ENCODE measurements at places on chromosomes 3 and 15.

- DNase-seq = no peak
Observed at GRCh38 chr3:29285471-29286071, 4.7 kb downstream of the RBMS3 start.

GRCh38 chr3:111173906-111174305, 102.3 kb downstream of the NECTIN3 start:
- DNase-seq = no peak

DNA sequence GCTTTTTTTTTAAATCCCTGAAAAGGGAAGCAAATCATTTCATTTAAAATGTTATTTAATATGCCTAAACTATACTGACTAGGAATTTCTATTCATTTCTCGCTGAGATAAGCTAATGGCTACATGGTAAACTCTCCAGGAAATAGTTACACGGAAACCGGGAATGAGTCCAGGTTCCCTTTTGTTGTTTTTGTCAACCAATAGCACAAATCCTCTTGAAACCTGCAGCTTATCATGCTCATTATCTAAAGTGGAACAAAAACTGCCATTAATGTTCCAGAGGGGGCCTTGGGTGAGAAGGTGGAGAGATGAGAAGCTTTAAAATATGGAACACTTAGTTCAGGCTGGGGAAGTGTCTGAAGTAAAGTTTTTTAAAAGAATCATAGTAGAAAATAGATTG, 113.5 kb upstream of the ALCAM start:
- DNase-seq = no peak

- no peak for DNase-seq
Observed at GRCh38 chr15:65847989-65848388, 21.3 kb upstream of the RAB11A start.

GRCh38 chr3:122947196-122947595, 80.4 kb downstream of the SEMA5B start:
- no peak for DNase-seq

- DNase-seq = no peak
Observed at GRCh38 chr15:92864127-92864814, 35.9 kb upstream of the CHD2 start.

DNA sequence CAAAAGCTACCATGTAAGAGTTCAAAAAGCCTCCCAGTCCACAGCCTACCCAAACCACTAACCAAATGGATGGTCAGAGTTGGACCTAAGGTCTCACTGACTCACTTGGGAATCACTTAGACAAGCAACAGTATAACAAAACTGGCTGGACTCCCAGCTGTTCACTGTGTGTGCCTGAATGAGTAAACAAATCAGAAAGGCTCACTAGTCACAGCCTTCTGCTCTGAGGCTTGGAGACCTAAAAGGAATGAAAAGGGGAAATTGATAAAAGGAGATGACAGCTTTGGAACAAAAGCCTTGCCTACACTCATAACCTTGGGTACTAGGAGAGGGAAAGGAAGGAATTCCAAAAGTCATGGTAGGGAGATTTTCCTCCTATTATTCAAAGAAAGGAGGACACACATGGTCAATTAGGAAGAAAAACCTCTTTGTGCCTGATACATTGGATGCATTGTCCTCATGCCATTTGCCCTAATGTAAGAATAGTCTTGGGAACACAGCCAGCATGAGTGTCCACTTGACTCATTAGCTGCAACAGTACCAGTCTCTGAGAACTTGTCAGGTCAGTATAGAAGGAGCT, 92.3 kb downstream of the FRMD5 start:
- DNase-seq = no peak

DNA sequence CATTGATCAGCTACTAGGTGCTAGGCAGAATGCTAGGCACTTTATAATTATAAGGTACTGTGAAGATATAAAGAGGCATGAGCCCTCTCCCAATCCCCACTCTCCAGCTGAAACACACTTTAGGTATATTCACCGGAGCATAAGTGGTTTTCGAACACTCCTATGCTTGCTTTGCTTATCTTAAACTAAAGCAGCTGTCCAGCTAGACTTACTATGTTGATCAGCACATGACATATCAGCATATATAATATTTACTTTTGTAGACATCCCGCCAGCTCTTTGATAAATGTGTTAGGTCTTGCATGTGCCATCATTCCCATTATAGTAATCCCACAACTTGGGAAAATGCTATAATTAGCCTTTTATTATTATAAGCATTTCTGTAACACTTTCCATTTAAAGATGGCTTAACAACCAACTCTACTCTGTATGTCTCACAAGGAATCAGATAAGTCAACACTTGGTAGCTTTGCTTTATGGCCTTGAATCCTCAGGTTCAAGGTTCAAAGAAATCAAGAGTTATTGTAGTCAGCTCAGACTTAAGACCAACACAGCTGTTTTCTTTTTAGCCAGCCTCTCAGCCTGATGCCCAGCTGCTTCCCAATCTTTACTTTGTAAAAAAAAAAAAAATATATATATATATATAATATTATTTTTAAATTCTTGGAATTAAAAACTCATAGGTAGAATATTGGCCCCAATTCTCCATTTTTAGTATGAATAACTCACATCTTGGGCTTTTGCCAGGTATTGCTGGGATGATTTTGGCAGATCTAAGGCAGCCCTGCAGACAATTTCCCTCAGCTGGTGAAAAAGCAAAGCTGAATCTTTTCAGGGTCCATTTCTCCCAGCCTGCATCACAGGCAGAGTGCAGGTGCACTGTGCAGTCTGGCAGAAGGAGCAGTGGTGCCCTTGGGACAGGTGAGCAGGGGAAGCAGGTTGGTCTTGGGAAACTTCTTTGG, 104.2 kb downstream of the THRB start:
- no peak for DNase-seq

DNA sequence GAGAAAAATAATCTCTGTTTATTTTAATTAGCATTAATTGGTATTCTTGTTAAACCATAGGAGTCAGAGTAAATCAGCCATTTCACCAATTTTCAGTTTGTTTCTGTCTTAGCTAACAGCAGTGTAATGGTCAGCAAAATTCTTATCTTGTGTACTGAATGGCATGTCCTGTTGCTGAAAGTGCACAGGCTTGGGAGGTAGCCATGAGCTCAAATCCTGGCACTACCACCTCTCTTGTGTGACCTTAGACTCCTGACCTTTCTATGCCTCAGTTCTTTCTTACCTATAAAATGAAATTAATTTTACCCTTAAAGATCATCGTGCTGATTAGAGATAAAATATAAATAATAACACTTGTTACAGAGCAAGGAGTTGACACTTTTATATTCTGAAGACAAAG, 35.8 kb downstream of the MLH1 start:
- DNase-seq = no peak

GRCh38 chr3:48931944-48932580, 13.4 kb downstream of the ARIH2 start:
- no peak for DNase-seq

- no peak for DNase-seq
Observed at GRCh38 chr3:58231666-58232065, 5.9 kb upstream of the ABHD6 start.

- no peak for DNase-seq
Observed at GRCh38 chr15:95469496-95470000, 861.0 kb upstream of the NR2F2 start.

GRCh38 chr3:17258823-17259436, 374.2 kb downstream of the PLCL2 start:
- no peak for DNase-seq

- no peak for DNase-seq
Observed at GRCh38 chr3:8775181-8775580, 5.8 kb upstream of the OXTR start.

- DNase-seq = no peak
Observed at GRCh38 chr15:59313641-59314332, 58.9 kb downstream of the MYO1E start.

DNA sequence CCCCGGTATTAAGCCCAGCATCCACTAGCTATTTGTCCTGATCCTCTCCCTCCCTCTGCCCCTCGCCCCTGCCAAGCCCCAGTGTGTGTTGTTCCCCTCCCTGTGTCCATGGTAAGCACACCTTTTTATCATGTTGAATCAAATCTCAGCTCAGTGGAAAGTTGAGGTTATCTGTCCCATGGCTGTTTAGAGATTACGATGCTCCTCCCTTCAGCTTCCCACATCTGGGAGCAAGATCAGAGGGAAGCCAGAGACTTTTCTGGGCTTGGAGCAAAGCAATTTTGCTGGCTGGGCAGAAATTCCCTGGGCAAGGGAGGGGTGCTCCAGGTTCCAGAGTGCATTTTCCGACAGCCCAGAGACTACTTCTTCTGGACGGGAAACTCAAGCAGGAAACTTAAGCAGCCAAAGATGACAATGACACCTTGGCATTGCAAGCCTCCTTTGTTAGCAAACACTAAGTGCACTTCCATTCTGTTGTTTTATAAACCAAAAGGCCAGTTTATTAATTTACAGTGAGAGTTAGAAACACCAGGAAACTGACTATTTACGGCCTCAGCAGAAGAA, 104.5 kb downstream of the MESD start:
- no peak for DNase-seq

DNA sequence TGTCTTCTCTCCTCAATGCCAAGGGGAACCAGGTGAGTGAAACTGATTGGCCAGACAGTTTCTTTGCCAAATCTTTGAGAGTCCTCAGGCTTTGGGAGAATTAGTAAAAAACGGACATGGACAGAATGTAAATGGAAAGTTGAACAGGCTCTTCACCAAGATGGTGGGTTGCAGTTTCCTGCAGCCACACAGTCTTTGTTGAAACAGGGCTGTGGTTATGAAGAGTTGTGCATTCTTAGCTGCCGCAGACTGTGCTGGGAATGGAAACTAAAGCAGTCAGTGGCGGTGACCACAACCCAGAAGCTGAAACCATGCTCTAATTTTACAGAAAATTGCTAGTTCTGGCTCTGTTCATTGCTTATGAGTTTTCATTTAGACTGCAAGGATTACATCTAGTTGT, 42.1 kb upstream of the TASOR start:
- peak; percentile 35 for DNase-seq

DNA sequence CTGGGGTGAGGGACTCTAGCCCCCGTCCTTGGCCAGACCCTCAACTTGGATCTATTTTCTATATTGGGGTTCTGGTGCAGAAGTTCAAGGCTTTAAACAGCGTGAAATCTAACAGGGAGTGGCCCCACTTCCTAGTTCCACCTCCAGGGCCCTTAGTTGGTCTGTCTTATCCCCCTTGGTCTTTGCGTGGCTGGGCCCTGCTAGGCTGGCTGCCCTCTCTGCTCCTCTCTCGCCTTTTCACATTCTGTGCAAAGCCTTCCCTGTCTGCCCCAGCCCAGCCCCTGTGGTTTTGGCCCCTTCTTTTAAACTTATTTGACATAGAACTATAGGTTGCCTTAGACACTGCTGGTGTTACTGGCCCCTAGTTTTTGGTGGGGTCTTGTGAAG, 5.6 kb downstream of the PPCDC start:
- no peak for DNase-seq

- DNase-seq = no peak
Observed at GRCh38 chr3:37899101-37899707, 37.5 kb downstream of the CTDSPL start.

GRCh38 chr3:31531452-31531991, 1.2 kb upstream of the STT3B start:
- DNase-seq = no peak

DNA sequence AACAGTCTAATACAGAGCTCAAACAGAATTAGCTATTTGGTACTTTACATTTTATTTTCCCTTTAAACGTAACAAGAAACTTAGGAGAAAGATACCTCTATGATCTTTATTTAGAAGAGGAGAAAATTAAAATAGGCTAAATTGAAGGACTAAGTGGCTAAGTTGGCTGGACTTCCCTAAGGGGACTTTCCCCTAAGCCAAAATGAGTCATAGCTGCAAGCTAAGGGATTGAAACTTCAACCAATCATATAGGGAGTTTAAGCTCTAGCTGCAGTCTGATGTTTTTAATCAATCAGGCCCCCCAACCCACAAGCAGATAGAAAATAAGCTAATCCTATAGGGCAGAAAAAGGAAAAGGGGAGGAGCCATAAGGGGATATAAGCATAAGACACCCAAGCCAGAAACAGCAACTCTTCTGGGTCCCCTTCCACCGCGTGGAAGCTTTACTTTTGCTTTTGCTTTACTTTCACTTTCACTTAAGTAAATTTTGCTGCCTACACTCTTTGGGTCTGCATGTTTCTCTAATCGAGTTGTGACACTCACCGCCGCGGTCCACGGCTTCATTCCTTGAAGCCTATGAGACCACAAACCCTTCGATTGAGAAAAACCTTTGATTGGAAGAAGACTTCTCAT, 1108.5 kb upstream of the EPHA6 start:
- DNase-seq = no peak

GRCh38 chr15:55860468-55860867, 117.5 kb upstream of the PRTG start:
- DNase-seq = no peak

DNA sequence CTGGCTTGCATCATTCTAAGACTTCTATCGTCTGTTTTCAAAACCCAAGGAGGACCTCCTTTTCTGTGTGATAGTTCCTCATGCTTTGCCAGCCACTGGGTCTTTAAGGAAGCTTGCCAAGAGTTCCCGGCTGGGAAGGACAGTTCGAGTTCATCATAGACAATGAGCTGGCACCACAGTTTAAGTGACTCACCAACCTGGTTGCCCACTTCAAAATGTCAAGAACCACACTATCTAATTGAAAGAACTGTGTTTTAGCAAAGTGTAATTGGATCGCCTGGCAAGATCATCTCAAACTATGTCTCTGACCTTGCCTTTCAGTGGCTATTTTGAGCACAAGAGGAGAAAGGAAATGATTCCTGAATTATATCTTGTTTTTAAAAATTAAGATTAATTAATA, 27.9 kb downstream of the SOX2 start:
- DNase-seq = no peak

- no peak for DNase-seq
Observed at GRCh38 chr15:25089577-25089976, 134.8 kb downstream of the SNRPN start.

DNA sequence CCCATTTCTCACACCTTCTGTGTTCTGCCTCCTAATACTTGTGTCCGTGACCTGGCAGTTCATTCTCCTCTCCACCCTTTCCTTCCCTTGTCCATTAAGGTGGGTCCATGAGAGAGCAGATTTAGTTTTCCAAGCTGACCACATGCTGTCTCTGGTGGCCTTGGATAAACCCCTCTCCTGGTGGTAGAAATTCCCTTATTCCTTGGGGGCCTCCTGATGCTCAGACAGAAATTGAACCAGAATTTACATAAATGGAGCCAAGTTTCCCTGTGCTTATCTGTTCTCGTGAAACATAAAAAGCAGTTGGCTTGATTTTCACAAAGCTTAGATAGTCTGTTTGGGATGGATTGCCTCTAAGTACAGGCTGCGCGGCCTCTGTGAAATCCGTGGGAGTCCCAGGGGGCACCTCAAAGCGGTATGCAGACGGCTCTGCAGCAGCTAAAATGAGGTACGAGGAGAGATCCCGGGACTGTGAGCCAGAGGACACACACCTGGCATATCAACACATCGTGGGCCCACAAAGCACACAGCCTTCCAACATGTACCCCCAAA, 101.0 kb upstream of the NMNAT3 start:
- no peak for DNase-seq

- DNase-seq = no peak
Observed at GRCh38 chr3:155727836-155728235, 17.0 kb downstream of the PLCH1 start.

- no peak for DNase-seq
Observed at GRCh38 chr3:122930063-122930997, 97.2 kb downstream of the SEMA5B start.

All from activated T-cell treated with anti-CD3 and anti-CD28 coated beads, Interleukin-2, amount 50 U/mL, for 4 hours (primary cell).